Astrocyte of the spinal cord (primary cell): ENCODE measurements at places on chromosomes 16 and 17.
A peak's percentile ranks its signal among the peaks of the same experiment; 100 is the strongest.

- no peak for DNase-seq
Observed at GRCh38 chr17:81037798-81038733, 3.1 kb downstream of the BAIAP2 start.

- DNase-seq = no peak
Observed at GRCh38 chr17:574061-574460, 140.6 kb downstream of the VPS53 start.

GRCh38 chr17:21535686-21536375 is 156.5 kb upstream of the KCNJ18 start:
- no peak for DNase-seq

GRCh38 chr16:67703626-67704025 is 15.5 kb downstream of the GFOD2 start:
- no peak for DNase-seq

DNA sequence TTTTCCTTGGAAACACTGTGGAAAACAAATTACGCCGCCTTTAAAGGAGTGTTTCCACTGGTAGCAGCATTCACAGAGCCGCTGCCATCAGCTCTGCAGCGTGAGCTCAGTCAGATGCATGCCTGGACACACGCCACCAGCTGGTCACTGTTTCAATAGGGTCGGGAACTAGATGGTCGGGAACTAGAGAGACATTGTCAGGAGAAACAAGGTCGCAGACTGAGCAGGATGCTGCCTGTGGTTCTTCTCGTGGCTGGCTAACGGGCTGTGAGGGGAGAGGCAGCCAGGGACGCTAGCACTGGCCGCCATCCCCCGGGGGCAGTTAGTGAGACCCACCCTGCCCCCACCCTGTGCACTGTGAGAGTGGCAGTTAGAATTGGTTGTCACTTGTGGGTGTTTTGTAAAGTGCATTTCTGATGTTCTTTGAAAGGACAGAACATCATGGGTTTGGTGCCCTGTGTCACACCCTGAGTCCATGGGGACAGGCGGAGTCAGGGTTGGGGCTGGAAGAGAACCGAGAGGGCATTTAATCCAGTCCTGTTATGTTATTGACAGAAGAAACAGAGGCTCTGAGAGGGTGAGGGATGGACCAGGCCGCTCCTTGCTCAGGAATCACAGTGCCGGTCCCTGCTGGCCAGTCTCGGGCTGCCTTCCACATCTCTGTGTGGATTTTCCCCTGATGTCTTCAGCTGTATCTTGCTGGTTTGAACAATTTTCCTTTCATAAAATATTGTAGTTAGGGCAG is 86.3 kb downstream of the SPECC1 start:
- DNase-seq = peak; percentile 32

- DNase-seq = no peak
Observed at GRCh38 chr17:8076502-8077266, 10.8 kb downstream of the ALOX12B start.

DNA sequence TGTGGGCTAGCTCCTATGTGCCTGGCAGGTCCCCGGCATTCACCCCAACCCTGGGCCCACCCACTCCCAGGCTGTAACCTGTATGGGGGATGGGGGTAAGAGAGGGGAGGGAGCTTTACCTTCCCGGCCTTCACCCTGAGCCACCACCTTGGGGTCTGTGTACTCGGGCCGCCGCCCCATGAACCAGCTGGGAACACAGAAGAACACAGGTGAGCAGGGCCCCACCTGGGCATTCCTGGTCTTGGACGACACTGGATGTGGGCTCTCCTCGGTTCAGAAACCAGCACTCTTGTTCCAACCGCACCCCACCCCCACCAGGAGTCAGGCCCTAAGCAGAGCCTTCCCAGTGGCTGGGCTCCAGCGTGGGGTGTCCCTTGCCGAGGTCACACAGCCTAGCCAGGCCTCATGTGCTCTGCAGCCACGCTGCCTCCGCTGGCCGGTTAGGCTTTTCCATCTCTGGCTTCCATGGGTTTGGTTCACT is 18.8 kb downstream of the B9D1 start:
- no peak for DNase-seq

- DNase-seq = no peak
Observed at GRCh38 chr16:29644338-29644857, 18.6 kb upstream of the SPN start.

- DNase-seq = no peak
Observed at GRCh38 chr16:15031179-15031578, 24.7 kb downstream of the NTAN1 start.

DNA sequence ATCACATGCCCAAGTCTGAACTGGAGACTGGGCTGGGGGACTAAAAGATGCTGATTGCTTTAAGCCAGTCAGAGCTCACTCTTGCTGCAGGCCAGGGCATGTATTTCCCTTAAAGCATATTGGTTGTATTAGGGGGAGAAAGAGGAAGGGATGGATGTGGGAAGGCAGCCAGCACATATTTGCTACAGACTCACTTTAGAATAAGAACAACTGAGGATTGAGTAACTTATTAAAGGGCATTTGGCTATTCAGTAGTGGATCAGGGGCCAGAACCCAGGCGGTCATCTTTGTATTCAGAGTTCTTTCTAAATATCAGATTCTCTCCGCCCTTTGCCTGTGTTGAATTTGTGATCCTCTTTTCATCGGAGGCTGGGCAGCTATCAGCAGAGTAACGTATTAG is 231.7 kb downstream of the HAPSTR1 start:
- no peak for DNase-seq

DNA sequence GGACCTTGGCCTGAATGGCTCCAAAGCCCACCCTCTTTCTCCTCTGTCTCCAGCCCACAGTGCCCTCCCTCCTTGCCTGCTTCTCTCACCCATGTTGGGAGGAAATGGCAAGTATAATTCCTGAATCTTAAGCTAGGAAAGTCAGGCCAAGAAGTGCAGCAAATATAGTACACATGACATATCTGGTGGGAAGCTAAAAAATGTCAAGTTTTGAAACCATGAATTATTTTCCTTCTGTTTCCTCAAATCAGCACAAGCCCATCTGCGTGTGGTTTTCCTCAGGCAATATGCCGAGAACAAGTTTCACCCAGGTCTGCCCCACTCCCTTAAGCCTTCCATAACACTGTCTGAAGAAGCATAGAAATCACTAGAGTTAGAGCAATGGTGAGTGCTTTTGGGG is 502.8 kb upstream of the CDH11 start:
- no peak for DNase-seq

- no peak for DNase-seq
Observed at GRCh38 chr16:79062821-79063220, 537.7 kb downstream of the MAF start.

GRCh38 chr17:43418441-43419374 is 19.9 kb downstream of the ARL4D start:
- DNase-seq = peak; percentile 90

- DNase-seq = no peak
Observed at GRCh38 chr16:55539488-55539887, 27.0 kb upstream of the CAPNS2 start.

DNA sequence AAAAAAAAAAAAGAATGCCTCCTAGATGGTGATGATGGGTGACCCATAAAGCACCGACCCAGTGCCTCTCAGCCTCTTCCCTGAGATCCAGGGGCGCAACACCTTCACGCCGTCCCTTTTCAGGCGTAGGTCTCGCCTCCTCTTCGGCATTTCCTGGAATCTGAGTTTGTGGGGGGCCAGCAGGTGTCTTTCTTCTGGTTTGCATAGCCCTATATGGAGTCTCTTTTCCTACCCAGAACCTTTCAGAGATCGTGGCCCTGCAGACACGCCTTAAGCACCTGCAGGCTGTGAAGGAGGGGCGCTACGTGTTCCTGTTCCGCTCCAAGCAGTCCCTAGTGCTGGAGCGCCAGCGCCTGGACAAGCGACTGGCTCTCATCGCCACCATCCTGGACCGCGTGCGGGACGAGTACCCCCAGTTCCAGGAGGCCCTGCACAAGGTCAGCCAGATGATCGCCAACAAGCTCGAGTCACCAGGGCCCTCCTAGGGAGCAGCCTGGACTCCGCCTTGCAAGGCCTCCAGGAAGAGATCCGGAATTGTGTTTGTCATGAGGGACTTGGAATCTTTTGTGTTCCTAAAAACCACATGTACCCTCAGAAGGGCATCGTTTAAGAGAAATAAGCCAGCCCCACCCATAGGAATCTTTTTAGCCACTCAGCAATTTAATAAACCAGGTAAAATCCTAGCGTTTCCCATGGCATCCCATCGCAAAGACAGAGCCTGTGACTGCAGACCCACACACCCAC is 1.9 kb upstream of the GAA start:
- DNase-seq = no peak

GRCh38 chr17:32629563-32630190 is 142.9 kb downstream of the CDK5R1 start:
- DNase-seq = no peak

- no peak for DNase-seq
Observed at GRCh38 chr16:58267524-58268243, 27.1 kb downstream of the PRSS54 start.

DNA sequence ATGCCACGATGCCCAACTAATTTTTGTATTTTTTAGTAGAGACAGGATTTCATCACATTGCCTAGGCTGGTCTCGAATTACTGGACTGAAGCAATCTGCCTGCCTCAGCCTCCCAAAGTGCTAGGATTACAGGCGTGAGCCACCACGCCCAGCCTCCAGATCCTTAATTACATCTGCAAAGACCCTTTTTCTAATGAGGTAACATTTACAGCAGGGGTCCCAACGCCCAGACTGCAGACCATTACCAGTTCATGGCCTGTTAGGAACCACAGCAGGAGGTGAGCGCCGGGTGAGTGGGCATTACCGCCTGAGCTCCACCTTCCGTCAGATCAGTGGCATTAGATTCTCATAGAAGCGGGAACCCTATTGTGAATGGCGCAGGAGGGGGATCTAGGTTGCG is 4.0 kb upstream of the RAB11FIP4 start:
- DNase-seq = no peak

- no peak for DNase-seq
Observed at GRCh38 chr17:73325527-73325842, 13.7 kb upstream of the CDC42EP4 start.

DNA sequence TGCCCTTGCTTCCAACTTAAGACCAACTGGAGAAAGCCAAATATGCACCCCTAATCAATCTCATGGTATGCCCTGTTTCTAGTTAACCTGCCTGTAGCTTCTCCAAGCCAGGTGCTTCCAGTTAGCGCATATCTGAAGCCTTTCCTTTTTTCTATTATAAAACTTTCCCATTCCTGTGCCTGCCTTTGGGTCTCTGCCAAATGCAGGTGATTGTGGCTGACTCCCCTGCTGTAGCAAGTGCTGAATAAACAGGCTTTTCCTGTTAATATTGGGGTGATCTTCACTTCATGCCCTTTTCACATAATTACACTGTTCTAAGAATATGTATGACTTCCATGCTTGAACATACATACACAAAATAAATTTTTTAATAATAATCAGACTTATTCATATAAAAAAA is 207.4 kb downstream of the TANC2 start:
- DNase-seq = no peak

DNA sequence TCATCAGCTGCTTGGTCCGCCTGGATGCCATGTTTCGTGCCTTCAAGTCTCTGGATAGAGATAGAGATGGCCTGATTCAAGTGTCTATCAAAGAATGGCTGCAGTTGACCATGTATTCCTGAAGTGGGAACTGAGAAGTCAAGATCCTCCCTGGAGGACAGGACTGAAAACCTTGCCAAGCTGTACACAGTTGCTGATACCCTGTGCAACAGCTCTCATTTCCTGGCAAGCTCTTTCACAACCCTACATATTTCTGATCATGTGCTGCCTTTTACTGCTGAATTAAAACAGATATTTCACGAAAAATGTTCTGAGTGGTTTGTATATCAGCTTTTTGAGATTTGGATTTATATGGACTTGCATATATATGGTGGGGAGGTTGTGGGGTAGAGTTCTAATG is 898 bp downstream of the CAPNS2 start:
- DNase-seq = no peak

GRCh38 chr17:68587847-68588246 is 13.3 kb downstream of the FAM20A start:
- DNase-seq = no peak

- no peak for DNase-seq
Observed at GRCh38 chr17:29342158-29342765, 47.9 kb upstream of the TAOK1 start.

- no peak for DNase-seq
Observed at GRCh38 chr16:76963614-76964315, 227.2 kb upstream of the MON1B start.

DNA sequence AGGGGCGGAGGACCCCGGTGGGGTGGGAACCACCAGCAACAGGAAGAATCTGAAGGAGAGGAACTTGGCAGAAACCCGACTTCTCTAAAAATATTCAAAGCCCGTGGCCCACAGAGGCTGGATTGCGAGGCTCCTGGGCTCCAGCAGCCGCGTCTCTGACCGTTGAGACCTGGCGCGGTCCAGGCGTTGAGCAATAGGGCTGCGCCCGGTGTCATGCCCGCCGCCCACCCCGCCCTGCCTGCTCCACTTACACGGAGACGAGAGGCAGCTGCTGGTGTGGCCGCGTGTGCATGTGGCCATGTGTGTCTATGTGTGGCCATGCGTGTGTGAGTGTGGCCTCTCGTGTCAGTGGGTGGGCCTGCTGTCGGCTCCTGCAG is 83.6 kb downstream of the IRF8 start:
- no peak for DNase-seq

- no peak for DNase-seq
Observed at GRCh38 chr16:58249388-58249779, 45.4 kb downstream of the PRSS54 start.
